Activated effector memory CD4-positive, alpha-beta T cell treated with anti-CD3 and anti-CD28 coated beads, Interleukin-2, amount 50 U/mL, for 16 hours (primary cell): ENCODE measurements at places on chromosomes 6 and 20.

- no peak for DNase-seq
These were observed at the start of gene PRICKLE4 for GRCh38 chr6:41780551-41781365. PRICKLE4 (plus strand) TSS chr6:41780782; CDS start chr6:41783474, 2,692 bp downstream.

DNA sequence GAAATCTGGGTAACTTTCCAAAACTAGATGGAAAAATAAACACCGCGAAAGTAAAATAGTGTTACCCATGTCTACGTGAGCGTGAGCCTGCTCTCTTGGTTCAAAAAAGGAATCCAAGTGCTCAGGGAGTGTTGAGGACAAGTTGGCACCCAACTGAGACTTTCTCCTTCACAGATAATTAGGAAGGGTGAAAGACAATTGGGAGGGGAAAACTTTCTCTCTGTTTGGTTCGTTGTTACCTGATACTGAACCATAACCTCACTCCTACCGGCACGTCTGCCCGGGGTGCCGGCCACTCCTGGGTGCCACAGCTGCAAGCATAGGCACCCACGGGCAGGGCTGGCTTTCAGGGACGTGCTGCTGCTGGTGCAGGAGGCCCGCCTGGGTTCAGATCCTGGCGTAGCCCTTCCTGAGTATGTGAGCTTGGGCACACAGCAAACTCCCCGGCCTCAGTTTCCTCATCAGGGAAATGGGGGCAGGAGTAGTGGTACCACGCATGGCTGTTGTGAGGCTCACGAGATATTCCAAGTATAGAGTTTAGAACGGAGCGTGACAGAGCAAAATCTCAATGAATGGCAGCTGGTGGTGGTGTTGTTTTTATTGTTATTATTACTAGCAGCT lies 38.2 kb upstream of the PMEPA1 start:
- peak; percentile 54 for DNase-seq

DNA sequence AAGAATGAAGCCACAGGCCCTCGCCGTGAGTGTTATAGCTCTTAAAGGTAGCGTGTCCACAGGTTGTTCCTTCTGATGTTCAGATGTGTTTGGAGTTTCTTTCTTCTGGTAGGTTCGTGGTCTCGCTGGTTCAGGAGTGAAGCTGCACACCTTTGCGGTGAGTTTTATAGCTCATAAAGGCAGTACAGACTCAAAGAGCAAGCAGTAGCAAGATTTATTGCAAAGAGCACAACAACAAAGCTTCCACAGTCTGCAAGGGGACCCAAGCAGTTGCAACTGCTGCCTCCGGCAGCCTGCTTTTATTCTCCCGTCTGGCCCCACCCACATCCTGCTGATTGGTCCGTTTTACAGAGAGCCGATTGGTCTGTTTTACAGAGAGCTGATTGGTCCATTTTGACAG lies 5.2 kb downstream of the HIVEP1 start:
- DNase-seq = no peak

GRCh38 chr6:163992701-163993100 lies 578.2 kb downstream of the QKI start:
- no peak for DNase-seq

GRCh38 chr6:53889365-53889764 lies 94.6 kb downstream of the LRRC1 start:
- no peak for DNase-seq

DNA sequence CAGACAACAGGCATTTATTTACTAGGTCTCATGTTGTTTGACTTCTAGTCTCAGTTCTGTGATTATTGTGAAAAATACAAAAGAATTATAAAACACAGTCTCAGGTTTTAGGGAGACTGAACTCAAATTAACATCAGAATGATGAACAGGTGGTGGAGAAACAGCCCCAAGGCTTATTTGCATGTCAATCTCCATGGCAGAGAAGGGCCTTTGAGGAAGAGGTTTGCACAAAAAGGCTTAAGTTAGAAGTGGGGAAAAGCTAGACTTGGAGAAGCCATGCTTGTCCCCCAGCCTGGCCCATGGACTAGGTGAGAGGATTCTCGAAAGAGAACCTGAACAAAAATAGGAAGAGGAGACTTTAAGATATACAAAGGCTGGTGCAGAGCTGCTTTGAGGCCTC lies 183.3 kb downstream of the EDN1 start:
- DNase-seq = no peak

GRCh38 chr6:125142618-125143017 lies 11.0 kb upstream of the TPD52L1 start:
- DNase-seq = no peak

DNA sequence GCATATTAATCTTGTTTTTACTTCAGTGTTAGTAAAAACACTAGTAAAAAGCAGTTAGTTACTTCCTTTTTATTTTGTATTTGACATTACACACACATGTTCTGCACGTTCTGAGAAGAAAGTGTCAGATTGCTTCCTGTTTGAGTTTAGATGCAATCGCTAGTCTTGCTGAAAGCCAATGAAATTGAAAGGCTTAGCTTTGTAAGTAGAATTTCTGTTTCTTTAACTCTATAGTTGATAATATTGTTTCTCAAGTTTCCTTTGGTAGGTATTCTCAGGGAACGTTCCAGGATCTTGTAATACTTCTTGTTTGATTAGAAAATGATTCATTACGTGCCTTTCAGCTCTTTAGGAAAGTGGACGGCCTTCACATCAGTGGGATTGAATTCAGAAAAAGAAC lies 55.0 kb downstream of the CDKAL1 start:
- DNase-seq = no peak

- DNase-seq = peak; percentile 72
These were observed 48.8 kb upstream of the ZNF217 start for GRCh38 chr20:53642196-53643030.

DNA sequence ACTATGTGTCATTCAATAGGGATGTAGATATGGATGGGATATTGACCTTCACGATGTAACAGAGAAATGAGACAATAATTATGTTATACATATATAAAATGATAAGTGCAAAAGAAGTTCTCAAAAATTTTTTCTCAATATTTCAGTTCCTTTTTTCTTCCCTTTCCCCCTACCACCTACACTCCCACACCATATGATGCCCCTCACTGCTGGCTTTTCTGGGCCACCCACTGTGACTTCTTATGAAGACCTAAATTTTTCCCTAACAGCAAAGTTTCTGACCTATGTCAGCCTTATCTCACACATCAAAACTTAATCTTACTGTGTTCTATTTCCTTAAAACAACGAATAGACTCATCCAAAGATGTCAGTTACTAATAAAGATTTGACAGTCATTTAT lies 89.9 kb upstream of the MYLIP start:
- DNase-seq = no peak

DNA sequence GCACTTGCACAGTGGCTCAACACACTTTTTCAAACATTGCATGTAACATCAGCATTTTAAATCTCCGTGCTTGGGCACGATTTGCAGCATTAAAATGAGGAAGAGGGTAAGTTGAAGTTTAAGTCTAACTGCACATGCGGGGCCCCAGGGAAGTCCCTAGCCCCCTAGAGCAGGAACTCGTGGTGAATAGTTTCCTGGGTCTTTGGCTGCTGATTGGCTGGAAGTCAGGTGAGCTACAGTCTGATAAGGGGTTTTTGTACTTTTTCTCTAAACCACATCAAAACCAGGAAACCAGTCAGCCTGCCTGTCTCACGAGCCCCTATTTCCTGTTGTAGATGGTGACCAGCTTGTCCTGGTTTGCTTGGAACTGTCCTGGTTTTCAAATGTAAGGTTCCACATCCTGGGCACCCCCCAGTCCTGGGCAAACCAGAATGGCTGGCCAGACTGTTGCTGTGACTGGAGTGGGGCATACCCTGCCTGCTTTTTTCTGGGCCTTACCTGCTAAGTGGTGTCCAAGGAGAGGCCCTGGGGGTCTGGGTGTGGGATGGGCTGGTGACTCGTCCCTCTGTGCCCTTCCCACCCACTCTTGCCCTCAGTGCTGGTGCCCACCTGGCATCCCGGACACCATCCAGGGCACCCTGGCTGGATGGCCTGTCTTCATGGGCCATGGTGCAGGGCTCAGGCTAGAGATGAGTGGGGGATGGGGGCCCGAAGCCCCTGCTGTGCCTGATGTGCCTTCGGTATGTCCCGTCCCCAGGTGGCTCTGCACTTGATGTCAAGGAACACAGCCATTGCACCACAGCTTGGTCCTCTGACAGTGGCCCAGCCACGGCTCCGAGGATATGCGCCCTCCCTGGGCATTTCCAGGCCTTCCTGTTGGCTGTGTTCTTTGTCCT lies 31.8 kb downstream of the SUN5 start:
- peak; percentile 91 for DNase-seq

DNA sequence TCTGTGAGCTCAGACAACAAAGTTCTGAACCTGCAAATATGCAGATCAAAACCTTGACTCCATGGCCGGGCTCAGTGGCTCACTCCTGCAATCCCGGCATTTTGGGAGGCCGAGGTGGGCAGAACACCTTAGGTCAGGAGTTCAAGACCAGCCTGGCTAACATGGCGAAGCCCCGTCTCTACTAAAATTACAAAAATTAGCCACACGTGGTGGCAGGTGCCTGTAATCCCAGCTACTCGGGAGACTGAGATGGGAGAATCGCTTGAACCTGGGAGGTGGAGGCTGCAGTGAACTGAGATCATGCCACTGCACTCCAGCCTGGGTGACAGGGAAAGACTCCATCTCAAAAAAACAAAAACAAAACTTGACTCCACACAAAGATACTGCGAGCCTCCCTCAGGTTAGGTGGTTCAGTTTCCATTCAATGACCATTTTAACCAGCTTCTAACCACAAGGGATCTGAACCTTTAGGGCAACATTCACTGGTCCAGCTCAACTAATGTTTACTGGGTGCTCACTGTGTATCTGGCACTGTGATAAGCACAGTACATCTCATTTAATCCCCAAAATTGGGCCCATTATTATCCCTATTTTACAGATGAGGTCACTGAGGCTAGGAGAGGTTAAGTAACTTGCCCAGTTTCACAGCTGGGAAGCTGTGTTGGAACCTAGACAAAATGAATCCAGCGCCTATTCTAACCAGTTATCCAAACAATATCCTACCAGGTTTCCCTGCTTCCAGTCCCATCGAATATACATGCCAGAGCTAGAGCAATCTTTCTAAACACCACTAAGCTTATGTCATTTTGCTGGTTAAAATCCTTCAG lies 1.8 kb downstream of the SNRPB start:
- DNase-seq = no peak

- DNase-seq = no peak
These were observed 49.3 kb downstream of the CYB5R4 start for GRCh38 chr6:83908813-83909212.

GRCh38 chr6:63805808-63806572 lies 170.4 kb downstream of the PHF3 start:
- DNase-seq = no peak

GRCh38 chr6:43901733-43902230 lies 131.8 kb downstream of the VEGFA start:
- no peak for DNase-seq

DNA sequence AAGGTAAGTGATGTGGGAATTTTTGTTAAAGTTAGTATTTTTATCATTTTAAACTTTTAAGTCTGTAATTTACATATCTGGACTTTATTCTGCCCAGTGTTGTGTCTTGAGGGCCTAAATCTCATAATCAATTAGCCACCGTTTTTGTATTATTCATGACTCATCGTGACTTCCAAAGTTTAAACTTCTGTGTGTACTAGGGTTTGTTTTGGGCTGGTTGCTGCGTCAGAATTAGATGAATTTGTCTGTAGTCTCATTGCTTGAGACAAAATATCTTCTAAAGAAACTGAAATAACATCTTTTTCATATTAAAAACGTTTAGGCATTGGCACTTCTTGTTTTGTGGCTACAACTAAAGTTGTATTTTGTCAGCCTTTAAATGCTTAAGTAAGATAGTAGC lies 41.3 kb downstream of the CDYL start:
- DNase-seq = no peak
